ENCODE measurements at places on chromosomes 4 and X.
A peak's percentile ranks its signal among the peaks of the same experiment; 100 is the strongest.

DNA sequence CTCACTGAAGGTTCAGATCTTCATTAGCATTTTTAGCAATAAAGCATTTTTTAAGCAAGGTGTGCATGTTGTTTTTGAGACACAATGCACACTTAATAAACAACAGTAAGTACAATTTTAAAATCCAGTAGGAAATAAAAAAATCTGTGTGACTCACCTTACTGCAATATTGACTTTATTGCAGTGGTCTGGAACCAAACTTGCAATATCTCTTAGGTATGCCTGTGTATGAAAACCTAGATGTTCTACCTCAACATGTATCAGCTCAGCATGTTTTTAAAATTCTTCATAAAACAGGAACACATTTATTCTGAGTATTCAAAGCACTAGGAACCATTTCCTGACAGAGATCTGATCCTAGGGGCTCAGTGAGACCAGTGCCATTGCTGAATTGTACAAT, 26.7 kb downstream of the NR0B1 start:
- no peak for DNase-seq

DNA sequence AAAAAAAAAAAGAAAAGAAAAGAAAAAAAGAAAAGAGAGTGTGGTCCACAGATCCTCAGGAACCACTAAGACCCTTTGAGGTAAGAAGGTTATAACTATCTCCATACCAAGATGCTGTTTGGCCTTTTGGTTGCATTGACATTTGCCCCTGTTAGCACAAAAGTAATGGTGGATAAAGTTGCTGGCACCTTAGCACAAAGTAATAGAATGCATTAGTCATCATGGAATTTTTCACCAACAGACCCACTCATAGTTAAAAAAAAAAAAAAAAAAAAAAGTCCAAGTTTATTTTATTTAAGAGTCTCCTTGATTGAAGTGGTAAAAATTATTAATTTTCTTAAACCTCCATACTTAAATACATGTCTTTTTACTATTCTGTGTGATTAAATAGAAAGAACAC, 78.4 kb upstream of the RBPJ start:
- no peak for DNase-seq

DNA sequence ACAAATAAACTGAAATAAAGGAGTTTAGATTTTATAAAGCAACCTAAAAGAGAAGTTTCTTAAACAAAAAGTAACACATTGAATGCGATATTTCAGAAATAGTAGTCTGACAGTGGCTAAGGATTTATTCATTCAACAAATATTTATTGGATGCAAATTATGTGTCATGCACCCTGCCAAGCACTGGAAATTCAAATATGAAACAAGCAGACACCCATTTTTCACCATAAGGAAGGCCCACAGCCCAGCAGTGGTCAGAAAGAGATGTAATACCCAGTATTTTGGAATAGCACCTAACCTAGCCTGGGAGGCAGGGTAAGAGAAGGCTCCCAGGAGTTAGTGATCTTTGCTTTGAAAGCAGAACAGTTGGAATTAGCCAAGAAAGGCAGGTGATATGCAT, 855.1 kb upstream of the TENM3 start:
- DNase-seq: no peak

GRCh38 chr4:136573460-136573859, 958.8 kb downstream of the PCDH18 start:
- DNase-seq: no peak

DNA sequence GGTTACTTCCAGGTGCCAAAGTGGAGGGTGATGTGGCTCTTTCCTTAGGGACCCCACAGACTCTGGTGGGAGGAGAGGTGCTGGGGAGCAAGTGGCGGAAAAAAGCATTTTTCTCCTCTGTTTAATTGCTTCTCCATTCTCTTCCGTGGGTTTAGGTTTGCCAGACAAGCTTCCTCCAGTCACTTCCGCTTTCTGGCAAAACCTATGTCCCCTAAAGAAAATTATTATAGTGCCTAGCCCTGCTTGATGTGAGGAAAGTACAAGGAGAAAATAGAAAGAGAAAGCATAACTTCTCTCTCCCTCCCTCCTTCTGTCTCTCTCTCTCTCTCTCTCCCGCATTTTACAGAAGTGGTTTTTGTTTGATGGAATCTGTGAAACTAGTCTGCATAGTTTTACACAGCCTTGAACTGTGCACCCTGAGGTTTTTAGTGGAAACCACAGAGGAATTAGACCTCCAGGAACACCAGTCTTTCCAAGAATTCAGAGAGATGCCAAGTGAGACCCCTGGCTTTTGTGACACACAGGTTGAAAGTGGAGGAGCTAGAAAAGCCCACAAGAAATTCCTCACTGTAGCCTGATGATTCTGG, 231.1 kb upstream of the ANXA3 start:
- DNase-seq: no peak

DNA sequence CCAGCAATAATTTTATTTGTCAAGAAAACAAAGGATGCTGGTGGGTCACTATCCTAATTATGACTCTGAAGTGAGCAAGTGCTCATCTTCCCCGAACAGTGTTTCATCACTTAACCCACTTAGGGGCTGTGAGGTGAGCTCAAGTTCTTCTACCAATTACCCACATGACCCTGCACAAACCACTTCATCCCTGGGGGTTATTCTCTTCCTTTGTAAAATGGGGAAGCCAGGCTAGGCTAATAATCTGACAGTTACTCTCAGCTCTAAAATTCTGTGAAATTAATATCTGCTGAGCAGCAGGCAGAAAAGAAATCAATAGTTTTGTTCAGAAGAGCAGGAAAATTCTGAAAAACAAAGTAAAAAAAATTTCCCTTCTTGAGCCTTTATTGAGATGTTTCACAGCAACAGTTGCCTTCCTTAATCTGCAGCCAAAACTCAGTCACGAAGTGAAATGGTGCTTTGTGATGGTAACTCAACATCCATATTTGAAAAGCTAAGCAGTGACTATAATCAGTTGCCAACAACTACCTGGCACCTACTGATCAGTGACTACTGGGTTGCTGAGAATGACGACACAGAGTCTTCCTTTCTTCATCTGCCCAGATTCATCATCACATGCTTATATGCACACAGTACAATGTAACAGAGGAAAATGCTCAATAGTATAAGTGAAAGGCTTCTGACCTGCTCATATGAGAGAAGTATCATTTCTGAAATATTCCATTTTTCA, 24.1 kb downstream of the ATP8A1 start:
- DNase-seq: no peak

- no peak for DNase-seq
Observed at GRCh38 chrX:42093756-42094155, 170.4 kb upstream of the CASK start.

GRCh38 chrX:150360331-150360730, 2.8 kb upstream of the MAMLD1 start:
- DNase-seq: no peak

DNA sequence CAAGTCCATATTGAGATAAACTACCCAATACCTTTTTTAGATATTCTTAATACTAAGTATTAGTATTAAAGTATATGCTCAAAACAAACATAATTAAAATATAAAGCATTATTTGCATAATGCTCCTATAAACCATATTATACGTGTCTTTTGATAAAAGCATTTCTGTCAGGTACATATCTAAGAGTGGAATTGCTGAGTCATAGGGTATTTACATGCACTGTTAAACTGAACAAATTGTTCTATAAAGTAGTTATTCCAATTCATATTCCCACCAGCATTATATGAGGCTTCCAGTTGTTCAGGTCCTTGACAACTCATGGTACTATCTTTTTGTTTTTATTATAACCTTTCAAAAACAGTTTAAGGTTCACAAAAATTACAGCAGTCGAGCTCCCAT, 114.2 kb downstream of the FGF16 start:
- no peak for DNase-seq

DNA sequence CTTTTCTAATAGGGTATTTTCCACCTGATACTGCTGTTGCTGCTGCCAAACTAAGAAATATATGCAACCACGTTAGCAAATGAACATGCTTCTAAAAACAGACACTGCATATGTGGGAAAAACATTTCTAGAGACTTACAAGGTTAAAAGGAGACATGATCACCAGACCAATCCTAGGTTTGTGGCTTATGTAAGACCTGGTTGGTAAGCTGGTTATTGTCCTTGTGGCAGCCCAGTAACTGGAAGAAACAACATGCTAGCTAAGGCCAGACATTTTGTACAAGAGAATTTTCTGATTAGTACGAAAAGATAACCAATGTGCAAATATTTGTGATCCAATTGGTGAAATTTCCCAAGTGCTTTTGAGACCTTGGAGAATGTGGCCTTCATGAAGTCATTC, 112.0 kb downstream of the AFF2 start:
- no peak for DNase-seq

DNA sequence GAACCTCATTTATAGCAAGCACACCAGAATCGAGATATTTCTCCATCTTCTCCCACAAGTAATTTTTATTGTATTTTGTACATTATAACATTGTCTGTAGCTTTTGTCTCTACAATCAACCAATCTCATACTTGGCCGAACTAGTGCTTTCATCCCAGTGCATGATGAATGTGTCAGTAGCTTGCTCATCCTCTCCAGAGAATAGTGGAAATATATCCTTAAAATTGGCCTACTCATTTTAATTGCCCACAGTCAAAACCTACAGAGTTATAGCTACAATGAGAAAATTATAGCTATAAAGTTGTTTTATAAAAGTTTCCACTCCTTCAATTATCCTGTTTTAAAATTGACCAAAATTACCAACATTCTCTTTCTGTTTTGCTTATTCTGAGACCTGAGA, 103.8 kb downstream of the MAPK10 start:
- no peak for DNase-seq

- DNase-seq: no peak
Observed at GRCh38 chr4:13193662-13194061, 290.5 kb downstream of the RAB28 start.

DNA sequence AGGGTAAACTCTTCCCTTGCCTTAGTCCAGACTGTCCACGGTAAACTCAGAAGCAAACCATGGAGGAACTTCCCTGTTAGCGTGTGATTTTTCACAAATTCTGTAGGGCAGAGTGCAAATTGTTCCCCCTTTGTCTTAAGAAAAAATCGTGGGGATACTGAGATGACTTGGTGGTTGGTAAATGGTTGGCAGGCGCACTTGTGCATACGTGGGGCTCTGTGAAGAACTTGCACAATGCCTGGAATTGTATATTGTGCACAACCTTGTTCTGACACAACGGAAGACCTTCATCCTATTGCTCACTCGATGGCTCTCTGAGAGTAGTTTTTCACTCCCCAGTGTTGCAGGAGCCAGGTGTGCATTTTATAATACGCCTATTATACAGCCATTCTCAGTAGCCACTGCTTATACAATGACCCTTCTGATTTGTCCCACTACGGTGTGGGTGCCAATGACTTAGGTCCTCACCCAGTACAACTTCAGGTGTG, 150.0 kb downstream of the SPRY1 start:
- no peak for DNase-seq

GRCh38 chrX:50818986-50819385, 5.0 kb upstream of the SHROOM4 start:
- no peak for DNase-seq

DNA sequence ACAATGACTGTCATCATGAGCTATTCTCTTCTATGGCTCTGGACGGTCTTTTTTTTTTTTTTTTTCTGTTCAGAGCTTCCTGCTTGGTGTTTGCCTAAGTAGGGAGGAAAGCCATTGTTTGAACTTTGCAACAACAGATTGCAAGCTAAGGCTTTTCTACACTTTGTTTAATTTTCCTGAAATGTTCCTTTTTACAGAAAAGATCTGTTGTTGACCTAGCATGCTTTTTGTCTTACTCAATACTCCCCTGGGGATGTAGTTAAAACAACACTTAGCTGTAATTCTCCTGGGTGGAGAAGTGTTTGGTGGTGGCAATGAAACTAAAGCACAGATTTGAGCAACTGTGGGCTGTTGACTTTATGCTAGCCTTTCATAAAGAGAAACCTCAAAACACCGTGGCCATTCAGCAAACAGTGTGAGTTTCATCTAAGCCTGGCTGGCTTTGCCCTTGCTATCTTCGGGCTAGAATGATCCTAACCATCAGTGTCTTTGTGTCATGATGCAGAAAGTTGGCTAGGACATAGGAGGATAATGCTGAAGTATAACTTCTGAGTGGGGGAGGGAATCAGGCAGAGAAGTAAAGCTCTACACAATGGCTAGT, 110.5 kb downstream of the ANXA3 start:
- DNase-seq: peak; percentile 34

DNA sequence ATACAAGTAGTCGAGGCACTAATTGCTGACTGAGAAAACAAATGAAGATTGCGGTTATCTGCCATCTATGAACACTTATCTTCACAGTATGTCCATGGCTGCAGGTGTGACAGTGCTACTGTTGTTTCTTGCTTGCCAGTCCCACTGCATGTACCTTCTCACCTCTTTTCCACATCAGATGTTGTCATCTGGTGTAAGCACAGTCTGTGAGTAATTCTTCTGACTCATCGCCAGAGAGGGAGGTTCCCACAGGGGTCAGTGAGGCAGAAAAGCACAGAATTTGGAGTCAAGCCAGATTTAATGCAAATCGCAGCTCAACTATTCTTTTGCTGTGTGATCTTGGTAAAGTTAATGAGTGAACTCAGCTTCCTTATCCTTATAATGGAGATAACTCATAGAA, 144.4 kb downstream of the GLRA2 start:
- DNase-seq: peak; percentile 43

- no peak for DNase-seq
Observed at GRCh38 chr4:27836523-27836922, 975.9 kb downstream of the STIM2 start.

- DNase-seq: no peak
Observed at GRCh38 chr4:54540931-54541330, 116.8 kb upstream of the KIT start.

DNA sequence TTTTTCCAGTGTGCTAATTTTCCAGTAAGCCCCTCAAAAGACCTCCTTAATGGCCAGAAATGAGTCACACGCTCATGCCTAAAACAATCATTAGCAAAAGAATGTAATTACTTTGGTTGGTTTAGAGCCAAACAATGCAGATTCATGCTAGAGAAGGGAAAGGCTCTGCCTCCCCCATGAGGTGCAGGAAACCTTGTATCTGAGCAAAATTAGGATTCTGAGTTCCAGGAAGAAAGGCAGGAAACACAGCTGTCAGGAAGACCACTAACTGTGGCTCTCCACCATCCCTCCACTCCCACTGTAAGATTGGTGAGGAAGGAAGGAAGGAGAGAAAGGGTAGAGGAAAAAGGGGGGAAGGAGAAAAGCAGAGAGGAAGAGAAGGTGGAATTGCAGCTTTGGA, 104.9 kb upstream of the DHX15 start:
- DNase-seq: no peak

GRCh38 chrX:9158611-9159010, 124.7 kb upstream of the FAM9B start:
- DNase-seq: no peak

GRCh38 chr4:157898836-157899605, 273.8 kb downstream of the GASK1B start:
- DNase-seq: no peak

DNA sequence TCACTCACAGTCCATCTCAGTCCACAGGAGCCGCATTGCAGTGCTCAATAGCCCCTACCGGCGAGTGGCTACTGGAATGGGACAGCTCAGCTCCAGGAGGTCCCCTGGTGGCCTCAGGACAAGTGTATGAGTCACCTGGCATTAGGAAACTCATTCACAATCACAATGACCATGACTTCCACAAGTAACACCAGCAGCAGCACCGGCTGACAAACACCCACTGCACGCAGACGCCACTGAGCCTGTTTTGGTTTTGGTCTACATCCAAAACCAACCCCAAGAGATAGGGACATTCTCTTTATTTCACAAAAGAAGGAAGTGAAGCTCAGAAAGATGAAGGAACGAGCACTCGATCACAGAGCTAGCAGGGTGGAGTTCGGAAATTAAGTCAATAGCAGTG, 8.1 kb downstream of the JAKMIP1 start:
- no peak for DNase-seq
